ENCODE measurements at places on chromosomes 3 and 15.

DNA sequence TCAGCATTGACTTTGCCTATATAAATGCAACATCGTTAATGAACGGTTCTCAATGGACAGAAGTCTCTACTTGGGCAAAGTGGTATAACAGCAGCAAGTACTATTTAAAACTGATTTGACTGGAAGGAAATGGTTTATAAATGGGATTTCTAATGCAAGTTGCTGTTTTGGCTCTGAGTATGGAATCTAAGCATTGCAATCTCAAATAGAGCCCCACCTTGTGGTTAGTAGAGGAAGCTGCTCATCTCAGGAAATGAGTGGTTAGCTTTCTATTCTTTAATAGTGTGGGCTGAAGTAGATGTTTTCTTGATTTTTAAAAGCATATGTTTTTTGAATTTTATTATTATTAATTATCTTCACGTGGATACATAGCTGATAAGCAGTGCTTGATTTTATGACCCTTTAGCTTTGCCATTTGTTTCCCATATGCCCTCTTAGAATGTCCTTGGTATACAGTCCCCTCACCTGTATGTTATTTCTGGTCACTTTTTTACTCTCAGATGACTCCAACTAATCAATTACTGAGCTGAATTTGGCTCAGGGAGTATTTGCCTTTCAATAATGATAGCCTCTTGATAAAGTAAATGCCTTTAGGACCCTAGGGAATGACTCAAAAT is 67.1 kb downstream of the OXSM start:
- DNase-seq = peak; percentile 40

- no peak for DNase-seq
These were observed 239.3 kb upstream of the ZNF717 start for GRCh38 chr3:76024640-76025039.

GRCh38 chr3:41328926-41329325 is 129.6 kb downstream of the CTNNB1 start:
- no peak for DNase-seq

DNA sequence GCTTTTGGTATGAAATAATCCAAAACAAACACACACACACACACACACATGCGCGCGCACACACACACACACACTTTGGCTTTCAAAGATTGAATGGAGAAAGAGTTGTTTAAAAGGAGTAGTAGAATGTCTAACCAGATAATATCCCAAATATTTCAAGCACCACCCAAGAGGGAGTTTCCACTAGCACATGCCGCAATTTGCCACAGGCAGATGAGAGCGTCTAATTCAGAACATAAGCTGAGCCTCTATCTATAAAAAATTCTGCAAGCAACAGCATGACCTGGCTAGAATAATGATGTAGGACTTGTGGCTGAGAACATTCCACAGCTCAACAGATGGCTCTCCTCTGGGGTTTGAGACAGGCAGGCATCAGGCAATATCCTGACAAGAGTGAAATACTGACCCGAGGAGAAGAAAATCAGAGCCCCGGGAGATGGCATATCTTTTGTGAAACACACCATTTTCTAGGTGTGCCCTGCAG is 302.5 kb upstream of the GADL1 start:
- no peak for DNase-seq

DNA sequence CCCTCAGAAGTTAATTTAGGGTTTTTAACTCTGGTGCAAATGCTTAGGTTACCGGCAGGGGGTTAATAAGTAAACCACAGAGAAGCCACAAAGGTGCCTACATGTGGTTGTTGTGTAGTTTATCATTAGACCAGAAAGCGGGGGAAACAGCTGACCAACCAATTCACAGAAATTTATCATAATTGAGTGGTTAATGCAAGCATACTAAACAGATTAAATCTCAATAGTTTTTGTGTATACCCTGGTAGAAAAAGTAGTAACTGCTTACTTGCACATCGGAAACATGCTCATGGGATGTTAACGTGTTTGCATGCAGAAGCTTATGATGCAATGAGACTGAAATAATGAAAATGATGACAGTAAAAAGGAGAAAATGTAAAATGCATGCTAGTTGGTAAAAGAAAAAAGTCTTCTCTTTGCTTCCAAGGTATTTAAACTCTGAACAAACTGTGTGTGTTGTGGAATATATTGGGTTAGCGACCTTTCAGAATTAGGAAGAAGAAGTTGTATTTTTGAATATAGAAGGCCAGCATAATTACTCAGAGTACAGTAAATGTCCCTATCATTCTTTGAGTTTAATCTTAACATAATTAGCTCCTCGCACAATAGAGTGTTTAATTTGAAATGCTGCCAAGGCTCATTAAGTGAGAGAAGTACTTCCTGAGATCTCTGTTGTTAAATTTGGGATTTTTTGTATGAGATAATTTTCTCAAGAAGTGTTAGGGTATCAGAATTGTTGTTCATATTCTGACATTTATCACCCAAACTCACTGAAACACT is 316.2 kb downstream of the PTPRG start:
- no peak for DNase-seq

- no peak for DNase-seq
These were observed 12.0 kb downstream of the SPPL2A start for GRCh38 chr15:50753463-50753862.

DNA sequence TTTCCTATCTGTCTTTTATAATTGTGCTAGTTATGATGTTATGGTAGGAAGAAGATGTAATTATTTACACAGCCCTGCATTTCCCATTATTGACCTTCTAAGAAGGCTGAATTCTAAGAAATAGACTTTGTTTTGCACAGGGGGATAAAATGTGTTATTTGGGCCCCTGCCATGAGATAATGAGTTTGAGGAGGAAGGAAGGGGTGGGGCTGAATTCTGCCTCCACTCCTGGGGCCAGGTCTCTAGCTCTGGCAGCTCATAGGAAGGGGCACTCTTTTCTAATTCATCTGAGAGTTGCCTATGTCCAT is 69.2 kb upstream of the GOLGA8B start:
- DNase-seq = no peak

- DNase-seq = peak; percentile 33
These were observed 997.8 kb upstream of the CFAP20DC start for GRCh38 chr3:60047426-60048200.

DNA sequence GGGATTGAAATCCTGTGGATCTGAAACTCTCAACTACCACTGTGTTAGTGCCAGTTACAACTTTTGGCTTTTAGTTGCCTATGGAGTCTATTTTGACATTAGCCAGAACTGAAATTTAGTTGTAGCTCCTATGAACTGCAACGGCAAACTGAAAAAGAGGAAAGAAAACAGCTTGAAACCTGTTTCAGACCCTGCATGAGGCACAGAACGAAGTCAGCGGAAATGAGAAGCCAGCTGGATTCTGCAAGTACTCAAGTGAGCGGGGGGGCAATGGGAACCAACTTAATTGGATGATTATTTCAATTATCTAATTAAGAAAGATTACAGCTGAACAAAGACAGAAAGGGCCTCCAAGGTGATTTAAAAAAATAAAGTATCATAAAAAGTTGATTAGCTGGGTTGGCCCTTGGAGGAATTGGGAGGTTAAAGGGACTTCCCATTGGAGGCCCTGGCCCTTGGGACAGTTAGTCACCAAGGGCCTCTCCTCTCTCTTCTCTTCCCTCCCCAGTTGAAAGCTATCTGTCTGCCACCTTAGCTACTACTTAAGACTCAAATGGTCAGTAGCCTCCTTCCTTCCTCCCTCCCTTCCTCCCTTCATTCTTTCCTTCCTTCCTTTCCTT is 352.1 kb downstream of the SHQ1 start:
- DNase-seq = no peak

- no peak for DNase-seq
These were observed 494.2 kb upstream of the THBS1 start for GRCh38 chr15:39086641-39087040.

DNA sequence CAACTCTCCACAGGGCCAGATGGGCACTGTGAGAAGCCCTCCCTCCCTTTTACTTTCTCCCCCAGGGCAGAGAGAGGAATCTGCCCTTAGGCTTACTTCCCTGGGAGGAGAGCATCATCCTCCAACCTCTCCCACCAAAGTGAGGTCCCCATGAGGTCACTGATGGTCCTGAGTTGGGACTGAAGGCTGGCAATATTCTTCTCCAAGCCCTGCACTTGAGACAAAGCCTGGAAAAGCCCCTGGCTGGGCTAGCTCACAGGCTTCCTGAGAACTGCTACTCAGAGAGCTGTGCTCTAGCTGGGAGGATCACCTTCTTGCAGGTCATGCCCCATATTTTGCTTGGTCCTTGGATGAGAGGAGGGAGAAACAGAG is 110.0 kb upstream of the MEF2A start:
- no peak for DNase-seq

- no peak for DNase-seq
These were observed 102.5 kb downstream of the SST start for GRCh38 chr3:187567661-187568121.

GRCh38 chr3:150495563-150496168 is 50.6 kb downstream of the SERP1 start:
- DNase-seq = peak; percentile 40

DNA sequence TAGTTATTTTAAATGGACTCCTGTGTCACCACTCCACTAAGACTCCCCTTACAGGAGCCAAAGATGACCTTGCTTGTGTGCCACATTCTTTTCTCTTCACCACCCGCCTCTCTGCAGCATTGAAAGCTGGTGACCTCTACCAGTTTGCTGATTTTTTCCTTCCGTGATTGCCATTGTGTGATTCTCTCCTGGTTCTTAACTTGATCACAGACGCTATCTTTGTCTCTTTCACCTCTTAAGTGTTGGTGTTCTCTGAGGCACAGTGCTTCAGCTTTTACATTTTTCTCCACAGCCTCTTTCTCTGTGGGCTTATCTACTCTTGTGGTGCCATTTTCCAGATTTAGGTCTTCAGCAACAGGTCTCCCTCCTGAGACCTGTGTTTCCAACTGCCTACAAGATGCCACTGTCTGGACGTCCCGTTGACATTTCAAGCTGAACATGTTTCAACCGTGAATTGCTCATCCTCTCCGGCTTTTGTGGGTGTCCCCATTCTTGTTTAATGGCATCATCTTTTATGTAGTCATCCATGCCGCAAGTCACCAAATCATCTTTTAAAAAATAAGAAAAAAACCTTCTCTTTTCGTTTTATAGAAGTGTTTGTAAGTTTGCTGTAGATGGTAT is 26.5 kb downstream of the IQGAP1 start:
- DNase-seq = no peak

GRCh38 chr15:55222588-55222987 is 25.8 kb upstream of the RSL24D1 start:
- peak; percentile 29 for DNase-seq

- DNase-seq = no peak
These were observed 171.0 kb downstream of the FNDC3B start for GRCh38 chr3:172210355-172210754.

DNA sequence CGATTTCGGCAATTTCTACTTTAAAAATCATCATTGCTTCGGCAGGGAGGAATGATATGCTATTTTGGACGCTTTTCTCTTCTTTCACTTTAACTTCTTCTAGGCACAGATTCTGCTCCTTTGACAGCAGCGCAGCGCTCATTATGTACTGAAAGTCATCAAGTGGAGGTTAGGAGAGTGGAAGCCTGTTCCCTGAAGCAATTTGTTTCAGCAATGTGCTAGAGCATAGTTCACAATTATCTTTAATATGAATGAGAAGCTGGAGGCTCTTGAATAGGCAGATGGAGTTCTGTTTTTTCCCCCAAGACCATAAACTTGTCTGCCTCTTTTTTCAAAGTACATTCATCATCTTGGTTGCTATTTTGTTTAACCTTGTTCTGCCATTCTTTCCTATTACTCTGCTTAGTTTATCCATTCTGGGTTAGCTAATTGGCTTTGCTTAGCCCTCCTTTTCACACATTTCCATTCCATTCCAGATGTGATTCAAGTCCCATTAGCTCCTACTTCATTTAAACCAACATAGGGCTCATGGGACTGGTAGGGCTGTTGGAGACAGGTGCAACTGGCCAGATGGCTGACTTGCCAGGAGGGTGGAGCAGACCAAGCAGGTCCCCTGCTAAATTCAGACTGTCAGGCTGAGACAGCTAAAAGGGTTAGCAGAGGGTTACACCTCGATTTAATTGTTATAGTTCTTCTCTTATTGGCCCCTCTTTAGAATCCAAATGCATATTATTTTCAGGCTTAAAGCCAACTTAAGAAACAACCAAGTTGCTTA is 534.7 kb upstream of the CBLB start:
- DNase-seq = no peak

DNA sequence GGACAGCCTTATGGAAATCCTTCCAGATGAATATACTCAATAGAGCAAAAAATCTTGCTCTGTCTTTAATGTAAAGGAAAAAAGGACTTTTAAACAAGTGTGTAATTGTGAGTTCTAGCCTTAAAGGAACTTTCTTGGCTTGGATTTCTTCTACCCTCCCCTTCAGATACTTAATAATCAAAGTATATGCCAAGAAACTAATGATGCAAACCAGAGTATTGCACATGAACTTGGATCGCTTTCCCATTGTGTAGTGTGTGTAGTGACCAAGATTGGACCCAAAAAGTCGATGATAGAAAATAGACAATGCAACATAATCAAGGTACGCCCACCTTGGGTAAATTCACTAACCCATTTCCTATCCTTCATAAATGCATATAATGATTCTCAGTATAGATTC is 123.8 kb downstream of the TIGIT start:
- no peak for DNase-seq

GRCh38 chr3:61358364-61358763 is 107.1 kb upstream of the FHIT start:
- DNase-seq = no peak

- no peak for DNase-seq
These were observed 3.1 kb downstream of the CCDC51 start for GRCh38 chr3:48436855-48437254.

DNA sequence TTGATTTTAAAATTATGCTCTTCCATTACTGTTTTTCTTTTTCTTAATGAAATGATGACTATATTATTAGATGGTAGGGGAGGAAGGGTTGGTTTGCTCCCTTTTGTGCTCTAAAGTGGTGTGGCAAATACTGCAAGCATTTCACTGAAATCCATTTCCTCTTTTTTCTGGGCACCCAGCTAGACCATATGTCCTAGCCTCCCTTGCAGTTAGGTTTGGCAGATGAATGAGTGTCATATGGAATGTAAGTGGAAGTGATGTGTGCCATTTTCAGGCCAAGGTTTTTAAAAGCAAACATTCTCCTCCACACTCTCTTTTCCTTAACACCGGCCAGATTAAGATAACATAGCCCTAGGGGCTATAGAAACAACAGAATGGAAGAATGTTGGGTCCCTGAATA is 363.0 kb downstream of the FGF12 start:
- no peak for DNase-seq

DNA sequence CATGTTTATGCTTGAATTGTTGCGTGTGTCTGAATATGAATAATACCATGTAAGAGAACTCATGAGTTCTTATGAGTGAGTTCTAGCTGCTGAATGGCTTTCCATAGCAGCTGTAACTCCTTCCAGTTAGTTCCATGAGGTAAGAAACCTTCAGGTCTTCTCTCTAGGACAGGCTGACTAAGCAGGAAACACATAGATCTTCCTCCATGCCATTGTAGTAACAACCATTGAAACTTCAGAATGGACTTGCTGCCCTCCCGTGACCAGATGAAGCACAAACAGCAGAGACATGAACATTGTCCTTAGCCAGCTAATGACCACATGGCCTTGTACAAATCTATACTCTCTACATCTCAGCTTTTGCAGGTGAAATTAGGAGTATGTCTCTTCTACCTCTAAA is 200.0 kb downstream of the ZNF385D start:
- no peak for DNase-seq

All from central memory CD4-positive, alpha-beta T cell (primary cell).